Glutamatergic neuron (in vitro differentiated cells): ENCODE measurements at places on chromosomes 6 and 20. TPM values are rescaled to one million over a fixed set of nuclear protein-coding genes. Genes with fewer than 3 reads are reported as not detected.

Gene EYA4
- total RNA-seq = not detected

Gene CDKAL1
- 24.8 TPM for total RNA-seq

Gene PLN
- not detected for total RNA-seq

Gene SLC22A2
- not detected for total RNA-seq

Gene ABT1
- 15.9 TPM for total RNA-seq

Gene MTO1
- total RNA-seq = 26.6 TPM

Gene KCNK16
- not detected for total RNA-seq

- no peak for DNase-seq
Observed at GRCh38 chr6:111764238-111765175, 108.7 kb downstream of the FYN start.

DNA sequence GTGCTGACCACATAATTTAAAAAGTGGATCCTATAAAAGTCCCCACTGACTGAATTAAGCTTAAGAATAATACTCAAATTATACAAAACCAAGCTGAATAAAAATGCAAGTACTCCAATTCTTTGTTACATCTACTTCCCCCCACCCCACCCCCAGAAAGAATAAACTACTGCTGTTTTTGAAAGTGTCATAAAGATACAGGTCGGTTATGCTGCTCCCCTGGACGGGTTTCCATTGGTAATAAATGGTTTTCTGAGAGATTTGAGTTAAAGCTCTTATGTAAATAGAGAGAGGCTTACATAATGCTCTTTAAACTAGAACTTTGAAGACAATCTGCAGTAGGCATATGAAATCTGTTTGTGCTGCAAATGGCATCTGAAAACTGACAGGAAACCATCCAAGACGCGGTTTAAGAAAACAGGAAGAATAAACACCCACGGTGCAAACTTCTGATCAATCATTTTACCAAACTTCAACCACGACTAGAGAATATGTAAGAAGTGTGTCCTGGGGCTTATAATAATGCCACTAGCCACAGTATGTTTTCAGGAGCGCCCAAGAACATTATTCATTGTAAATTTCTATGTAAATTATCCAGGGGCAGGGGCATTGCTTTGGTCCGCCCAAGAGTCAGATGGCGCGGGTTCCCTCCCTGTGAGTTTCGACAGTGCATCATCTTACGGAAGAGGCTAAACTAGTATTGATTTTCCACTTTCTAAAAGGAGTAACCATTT lies 10.8 kb upstream of the POU3F2 start:
- peak; percentile 38 for DNase-seq

DNA sequence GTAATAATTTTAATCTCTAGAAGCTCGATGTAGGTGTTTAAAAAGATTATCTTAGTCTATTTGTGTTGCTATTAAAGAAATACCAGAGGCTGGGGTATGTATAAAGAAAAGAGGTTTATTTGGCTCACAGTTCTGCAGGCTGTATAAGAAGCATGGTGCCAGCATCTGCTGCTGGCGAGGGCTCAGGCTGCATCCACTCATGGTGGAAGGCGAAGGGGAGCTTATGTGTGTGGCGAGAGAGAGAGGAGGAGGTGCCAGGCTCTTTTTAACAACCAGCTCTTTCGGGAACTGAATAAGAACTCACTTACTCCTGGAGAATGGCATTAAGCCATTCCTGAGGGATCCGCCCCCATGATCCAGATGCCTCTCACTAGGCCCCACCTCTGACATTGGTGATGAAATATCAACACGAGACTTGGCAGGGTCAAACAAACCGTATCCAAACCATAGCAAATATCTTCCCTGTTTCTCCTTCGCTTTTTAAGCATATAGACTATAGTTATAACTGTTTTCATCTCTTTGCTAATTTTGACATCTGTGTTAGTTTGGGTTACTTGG lies 24.5 kb downstream of the CHMP4B start:
- DNase-seq = no peak

GRCh38 chr20:25592135-25592852 lies 7.0 kb upstream of the NINL start:
- DNase-seq = no peak

GRCh38 chr20:53948383-53949318 lies 121.7 kb downstream of the BCAS1 start:
- no peak for DNase-seq

- no peak for DNase-seq
Observed at GRCh38 chr6:159649441-159649840, 43.6 kb downstream of the SOD2 start.

- no peak for DNase-seq
Observed at GRCh38 chr20:61846741-61847419, 218.8 kb downstream of the TAF4 start.

- DNase-seq = no peak
Observed at GRCh38 chr20:51710361-51710894, 57.8 kb downstream of the ATP9A start.

Gene SCGN
- 1.2 TPM for total RNA-seq

DNA sequence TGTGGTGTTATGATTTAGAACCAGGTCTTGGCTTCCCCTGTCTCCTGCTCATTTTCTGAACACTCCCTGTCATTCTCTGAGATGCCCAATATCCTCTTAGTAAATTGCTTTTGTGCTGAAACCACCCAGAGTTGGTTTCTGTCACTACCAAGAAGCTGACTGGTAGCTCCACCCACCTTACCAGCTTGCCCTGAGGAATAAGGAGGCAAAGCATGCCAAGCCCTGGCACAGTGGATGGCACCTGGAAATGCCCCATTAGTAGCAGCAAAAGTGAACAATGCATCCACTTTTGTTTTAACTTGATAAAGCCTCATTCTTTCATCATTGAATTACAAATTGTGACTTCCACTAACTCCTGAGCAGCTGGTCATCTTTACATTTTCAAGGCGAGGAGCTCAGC lies 157.7 kb downstream of the CDC5L start:
- no peak for DNase-seq

- no peak for DNase-seq
Observed at GRCh38 chr6:35178012-35178411, 35.7 kb upstream of the SCUBE3 start.

DNA sequence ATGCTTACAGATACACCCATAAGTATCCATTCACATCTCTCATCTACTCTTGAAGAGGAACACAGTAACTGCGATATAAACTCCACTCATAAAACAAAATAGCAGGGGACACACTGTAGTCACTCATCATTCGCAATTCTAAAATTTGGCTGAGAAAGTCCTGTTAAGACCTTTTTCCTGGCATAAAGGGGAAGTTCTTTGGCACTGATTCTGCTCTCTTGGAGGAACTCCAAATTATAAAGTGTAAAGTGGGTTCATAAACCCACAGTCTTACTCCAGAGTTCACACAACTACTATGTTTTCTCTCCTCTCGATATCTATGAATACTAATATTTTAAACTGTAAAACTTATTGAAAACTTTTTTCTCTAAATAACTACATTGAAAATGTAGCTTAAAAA lies 80.6 kb downstream of the ADGB start:
- no peak for DNase-seq

GRCh38 chr20:21090721-21091120 lies 15.4 kb downstream of the LINC00237 start:
- DNase-seq = no peak

- DNase-seq = no peak
Observed at GRCh38 chr20:23094213-23094896, 8.2 kb upstream of the CD93 start.

DNA sequence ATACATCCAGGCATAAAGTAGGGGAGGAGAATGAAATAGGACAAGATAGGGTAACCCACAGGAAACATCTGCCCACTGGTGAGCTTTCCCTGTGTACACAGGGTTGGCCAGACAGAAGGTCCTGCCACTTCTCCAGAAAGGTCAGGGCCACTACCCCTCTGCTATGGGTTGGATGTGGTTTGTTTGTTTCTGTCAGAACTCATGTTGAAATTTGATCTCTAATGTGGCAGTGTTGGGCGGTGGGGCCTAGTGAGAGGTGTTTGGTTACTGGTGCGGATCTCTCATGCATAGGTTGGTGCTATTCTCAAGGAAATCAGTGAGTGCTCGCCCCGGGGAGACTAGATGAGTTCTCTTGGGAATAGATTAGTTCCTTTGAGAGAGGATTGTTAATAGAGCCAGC lies 15.6 kb upstream of the MAS1 start:
- DNase-seq = no peak

- no peak for DNase-seq
Observed at GRCh38 chr20:49924247-49924646, 8.9 kb upstream of the SPATA2 start.

DNA sequence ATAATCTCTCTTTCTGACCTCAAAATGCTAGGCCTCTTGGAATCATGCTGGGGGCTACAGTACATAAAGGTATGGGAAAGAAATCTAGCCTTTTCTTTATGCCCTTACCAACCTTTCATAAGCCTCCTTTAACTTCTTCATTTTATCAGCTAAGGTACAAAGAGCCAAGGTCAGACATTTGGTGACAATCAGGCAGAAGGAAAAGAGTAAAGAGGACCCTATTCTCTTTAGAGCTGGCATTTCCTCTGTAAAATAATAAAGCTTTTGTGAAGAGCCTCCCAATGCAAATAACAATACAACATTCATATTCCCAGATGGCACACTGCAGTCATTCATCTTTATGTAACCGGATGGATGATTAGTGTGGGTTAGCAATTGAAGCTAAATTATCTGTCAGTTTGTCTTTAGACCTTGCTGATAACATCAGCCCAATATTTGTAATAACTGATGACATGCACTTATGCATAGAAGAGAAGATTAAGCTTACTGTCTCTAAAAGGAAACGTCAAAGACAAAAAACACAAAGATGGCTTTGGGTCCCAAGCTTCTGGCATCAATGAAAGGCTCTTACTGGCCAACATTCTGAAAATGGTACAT lies 163.1 kb downstream of the IBTK start:
- no peak for DNase-seq

- DNase-seq = no peak
Observed at GRCh38 chr6:101818051-101818450, 424.5 kb downstream of the GRIK2 start.

Gene BAK1
- 11.5 TPM for total RNA-seq

DNA sequence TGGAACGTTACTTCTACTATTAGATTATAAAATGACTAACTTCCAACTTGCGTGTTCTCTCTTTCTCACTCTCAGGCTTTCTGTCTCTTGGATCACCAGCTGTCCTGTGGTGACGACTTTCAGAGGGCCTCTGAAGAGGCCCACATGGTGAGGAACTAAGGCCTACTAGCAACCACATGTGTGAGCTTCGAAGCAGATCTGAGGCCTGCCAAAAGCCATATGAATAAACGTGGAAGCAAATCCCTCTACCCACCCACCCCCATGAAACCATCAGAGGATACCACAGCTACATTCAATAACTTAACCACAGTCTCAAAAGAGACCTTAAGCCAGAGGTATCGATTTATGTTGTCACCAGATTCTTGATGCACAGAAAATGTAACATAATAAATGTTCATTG lies 13.5 kb upstream of the BMP5 start:
- no peak for DNase-seq

DNA sequence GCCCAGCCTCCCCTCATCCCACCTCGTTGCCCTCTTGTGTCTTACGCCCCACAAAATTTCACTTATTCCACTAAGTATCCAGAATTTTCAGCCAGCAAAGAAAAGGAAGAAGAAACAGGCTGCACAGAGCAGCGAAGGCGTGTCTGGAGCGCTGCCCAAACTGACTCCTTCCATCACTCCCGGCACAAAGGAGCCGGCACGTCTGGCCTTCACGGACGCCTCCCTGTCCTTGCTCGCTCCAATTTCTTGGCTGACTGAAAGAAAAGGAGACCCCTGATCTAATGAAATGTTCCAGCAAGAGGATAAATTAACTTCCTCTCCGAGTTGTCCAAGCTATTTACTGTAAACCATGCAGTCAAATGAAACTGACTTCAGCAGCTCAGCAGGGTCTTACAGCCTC lies 152.3 kb upstream of the CDH4 start:
- no peak for DNase-seq

Gene PLEKHG1
- 7.3 TPM for total RNA-seq

- no peak for DNase-seq
Observed at GRCh38 chr6:3412779-3413500, 43.9 kb downstream of the SLC22A23 start.

- no peak for DNase-seq
Observed at GRCh38 chr20:63848003-63848911, 13.0 kb upstream of the ABHD16B start.

GRCh38 chr6:125562156-125562555 lies 187.3 kb upstream of the HEY2 start:
- no peak for DNase-seq

DNA sequence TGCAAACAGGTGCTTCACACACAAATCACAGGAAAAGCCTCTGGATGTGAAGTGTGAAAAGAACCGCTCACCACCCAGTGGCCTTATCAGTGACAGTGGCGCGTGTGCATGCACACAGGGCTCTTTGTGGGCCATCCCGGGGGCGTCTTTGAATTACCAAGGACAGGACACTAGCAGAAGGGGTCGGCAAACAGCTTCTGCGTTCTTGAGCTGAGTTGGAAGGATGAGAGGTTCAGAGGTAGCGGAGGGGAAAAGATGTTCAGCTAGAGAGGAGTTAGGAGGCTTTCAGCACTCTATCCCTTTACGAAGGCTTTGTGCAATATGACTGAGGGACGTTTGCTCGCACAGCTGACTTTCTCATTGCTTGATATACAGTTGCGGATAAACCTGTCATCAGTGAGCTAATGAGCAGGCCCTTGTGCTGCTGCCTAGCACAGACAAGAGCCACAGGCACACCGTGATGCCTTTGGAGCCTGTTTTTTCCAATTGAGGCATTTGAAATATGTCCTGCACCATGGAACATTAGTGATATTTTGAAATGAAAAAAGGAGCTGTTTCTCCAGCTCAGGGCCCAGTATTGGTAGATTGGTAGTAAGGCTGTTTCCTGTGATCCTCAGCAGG lies 83.1 kb downstream of the IYD start:
- DNase-seq = no peak

DNA sequence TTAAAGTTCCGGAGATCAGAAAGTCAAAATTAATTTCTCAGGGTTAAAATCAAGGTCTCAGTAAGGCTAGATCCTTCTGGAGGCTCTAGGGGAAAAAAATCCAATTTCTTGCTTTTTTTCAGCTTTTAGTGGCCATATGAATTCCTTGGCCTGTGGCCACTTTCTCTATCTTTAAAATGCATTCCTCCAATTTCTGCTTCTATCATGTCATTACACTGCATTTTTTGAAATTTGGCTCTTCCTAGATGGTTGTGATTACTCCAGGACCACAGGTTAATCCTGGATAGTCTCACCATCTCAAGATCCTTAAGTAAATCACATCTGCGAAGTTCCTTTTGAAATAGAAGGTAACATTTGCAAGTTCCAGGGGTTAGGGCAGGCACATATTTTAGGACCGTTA lies 1294.9 kb upstream of the CITED2 start:
- no peak for DNase-seq

Gene TMEM200A
- 25.4 TPM for total RNA-seq

GRCh38 chr6:53044572-53044971 lies 20.6 kb upstream of the FBXO9 start:
- DNase-seq = no peak

Gene MKKS
- 15.1 TPM for total RNA-seq

GRCh38 chr6:82072121-82072521 lies 175.4 kb downstream of the IBTK start:
- no peak for DNase-seq

Gene GABRR2
- 0.49 TPM for total RNA-seq
